HFFc6 (cell line): ENCODE measurements at places on chromosomes 5 and 9. TPM values are rescaled to one million over a fixed set of nuclear protein-coding genes. Genes with fewer than 3 reads are reported as not detected.
A peak's percentile ranks its signal among the peaks of the same experiment; 100 is the strongest.

GRCh38 chr5:180222056-180222455, 13.0 kb upstream of the RASGEF1C start:
- no peak for DNase-seq

DNA sequence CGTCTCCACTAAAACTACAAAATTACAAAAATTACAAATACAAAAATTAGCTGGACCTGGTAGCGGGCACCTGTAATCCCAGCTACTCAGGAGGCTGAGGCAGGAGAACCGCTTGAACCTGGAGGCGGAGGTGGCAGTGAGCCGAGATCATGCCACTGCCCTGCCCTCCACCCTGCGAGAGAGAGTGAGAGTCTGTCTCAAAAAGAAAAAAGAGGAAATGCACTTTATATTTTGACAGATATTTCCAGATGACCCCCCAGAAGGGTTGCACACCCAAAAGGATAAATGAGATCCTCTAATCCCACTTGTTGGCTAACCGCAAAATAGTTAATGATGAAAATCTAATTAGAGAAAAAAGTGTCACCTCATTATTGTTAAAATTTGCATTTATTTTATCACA, 2.2 kb downstream of the HSDL2 start:
- DNase-seq, result no peak

DNA sequence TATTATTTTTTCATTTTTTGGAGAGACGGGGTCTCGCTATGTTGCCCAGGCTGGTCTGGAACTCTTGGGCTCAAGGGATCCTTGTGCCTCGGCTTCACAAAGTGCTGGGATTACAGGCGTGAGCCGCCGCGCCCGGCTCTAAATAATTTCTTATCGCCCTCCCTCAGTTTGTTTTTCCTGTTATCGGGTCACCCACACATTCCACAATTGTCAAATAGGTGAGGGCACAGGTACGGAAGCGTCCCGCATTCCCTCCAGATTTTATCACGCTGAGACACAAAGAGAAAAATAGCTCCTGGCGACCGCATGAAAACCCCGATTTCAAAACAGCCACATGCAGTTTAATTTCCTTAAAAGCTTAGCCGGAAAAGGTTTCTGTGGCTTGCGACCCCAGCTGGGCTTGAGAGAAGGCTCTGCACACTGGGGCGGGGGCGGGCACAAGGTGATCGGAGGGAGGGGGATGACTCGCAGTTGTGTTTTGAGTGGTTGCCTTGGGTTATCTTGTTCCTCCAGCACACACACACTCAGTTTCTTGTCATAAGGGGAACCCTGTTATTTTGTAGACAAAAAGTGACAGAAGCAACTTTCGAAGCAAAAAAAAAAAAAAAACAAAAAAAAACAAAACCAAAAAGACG, 717 bp upstream of the IQGAP2 start:
- no peak for DNase-seq

GRCh38 chr9:116979456-116979855, 292.4 kb downstream of the TRIM32 start:
- no peak for DNase-seq

GRCh38 chr5:152135827-152136226, 211.2 kb upstream of the GLRA1 start:
- DNase-seq, result no peak

DNA sequence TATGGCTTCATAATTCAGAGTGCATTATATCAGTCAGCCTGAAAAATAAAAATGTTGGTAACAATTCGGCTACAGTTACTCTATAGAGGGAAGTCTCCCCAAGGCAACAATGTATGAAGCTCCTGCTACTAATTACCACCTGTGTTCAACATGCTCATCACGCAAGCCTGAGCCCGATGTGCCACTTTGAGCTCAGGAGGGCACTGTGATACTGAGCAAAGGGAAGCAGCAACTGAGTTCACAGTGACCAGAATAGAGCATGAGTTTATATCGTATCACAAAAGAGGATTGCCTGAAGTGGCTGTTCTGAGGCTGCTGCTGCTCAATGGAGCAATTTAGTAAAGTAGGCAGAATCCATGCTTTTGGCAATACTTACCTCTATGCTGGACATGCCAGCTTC, 202.0 kb upstream of the HAPLN1 start:
- no peak for DNase-seq

DNA sequence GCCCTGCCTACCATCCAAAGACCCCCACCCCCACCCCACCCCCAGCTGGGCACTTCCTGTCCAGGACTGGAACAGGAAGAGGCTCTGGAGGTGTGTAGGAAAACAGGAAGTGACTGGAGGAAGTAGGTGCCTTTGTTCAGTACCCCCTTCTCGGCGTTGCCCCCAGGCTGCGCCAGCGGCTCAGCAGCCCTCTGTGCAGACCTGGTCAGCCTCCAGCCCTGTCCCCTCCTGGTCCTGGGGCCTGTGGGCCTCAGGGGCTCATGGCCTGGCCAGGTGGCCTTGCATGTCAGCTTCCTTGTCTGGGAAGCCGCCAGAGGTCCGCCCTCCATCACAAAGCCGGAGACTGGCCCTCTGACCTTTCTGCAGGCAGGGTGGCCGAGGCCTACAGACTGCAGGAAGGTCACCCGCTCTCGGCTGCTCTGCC, 26.0 kb downstream of the FLT4 start:
- no peak for DNase-seq

DNA sequence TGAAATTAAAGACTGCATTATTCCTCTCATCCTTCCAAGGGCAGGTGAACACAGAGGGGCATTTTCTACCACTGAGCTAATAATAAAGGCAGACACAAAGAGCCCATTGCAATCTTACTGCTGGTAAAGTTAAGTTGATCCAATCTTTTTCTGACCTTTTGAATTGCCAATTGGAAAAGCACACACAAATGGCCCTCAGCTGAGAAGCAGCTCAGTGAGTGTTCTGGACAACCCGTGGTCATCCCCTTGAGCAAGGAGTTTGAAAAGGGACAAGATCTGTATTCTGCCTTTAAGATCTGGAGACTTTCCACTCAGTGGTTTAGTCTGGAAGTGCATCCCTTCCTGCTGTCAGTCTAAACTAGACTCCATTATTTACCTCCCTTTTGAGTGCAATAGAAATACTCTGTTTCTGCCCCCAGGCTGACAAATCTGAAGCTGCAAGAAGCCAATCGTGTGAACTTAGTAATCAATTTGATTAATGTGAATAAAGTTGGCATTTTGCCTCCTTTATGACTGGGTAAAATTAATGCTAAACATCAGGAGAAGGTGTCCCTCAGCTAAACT, 835.7 kb downstream of the MAT2B start:
- DNase-seq, result no peak

GRCh38 chr5:173633304-173633703, 16.9 kb upstream of the BOD1 start:
- DNase-seq, result no peak

DNA sequence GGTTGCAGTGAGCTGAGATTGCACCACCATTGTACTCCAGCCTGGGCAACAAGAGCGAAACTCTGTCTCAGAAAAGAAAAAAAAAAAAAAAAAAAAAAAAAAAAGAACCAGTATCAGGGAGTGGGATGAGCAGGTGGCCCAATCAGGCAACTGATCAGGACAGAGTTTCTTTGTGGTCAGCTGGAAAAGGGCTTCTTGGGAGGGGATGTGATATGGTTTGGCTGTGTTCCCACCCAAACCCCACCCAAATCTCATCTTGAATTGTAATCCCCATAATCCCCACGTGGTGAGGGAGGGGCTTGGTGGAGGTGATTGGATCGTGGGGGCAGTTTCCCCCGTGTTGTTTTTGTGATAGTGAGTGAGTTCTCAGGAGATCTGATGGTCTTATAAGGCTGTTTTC, 4.7 kb upstream of the GCNT1 start:
- no peak for DNase-seq

DNA sequence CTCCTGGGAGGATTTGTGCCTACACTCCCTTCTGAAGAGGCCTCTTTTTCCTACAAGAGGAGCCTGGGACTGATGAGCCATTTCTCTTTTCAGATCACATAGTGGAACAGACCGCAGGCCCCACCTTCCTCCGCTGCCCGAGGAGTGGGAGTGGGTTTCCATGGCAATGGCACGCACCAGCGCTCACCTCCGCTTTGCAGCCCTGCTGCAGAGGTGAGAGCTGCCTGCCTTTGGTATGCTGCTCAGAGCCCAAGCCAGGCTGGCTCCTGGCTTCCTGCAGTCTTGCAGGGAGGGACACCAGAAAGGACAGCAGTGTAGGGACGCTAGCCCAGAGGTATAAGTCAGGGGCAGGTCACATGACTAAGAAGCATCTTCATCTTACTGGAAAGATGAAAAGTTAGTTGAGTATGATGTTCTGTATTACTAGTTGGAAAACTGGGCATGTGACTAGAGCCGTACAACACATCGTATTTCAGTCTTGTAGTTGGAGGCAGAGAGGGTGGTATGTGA, 12.4 kb downstream of the PTTG1 start:
- no peak for DNase-seq

DNA sequence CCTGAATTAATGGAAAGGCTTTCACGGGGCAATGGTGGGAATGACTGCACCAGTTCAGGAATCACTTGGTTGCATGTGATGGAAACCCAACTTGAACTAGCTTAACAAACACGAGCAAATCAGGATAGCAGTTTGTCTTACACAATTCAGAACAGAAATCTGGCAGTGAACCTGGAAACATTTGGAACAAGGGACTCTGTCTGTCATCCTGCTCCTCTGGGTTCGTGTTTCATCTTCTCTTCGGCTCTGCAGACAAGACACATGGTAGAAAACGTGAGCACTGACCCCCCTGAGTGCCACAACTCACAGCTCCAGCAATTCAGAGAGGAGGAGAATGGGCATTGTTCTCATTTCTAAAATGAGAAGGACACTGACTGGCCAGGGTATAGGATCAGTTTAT, 218.1 kb upstream of the NREP start:
- no peak for DNase-seq

DNA sequence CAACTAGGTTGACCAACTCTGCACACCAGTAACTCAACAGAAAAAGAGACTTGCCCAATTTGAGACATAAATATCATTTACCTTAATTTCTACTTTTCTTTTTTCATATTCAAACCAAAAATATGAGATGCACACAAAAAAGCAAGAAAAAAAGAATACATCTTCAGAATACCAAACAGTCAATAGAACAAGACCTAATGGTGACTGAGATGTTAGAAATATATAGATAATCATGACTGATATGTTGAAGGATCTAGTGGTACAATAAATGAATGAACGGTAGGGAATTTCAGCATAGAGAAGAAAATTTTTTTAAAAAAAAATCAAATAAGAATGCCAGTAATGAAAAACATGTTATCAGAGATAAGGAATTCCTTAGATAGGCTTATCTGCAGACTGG, 29.1 kb upstream of the ATG10 start:
- DNase-seq, result no peak

DNA sequence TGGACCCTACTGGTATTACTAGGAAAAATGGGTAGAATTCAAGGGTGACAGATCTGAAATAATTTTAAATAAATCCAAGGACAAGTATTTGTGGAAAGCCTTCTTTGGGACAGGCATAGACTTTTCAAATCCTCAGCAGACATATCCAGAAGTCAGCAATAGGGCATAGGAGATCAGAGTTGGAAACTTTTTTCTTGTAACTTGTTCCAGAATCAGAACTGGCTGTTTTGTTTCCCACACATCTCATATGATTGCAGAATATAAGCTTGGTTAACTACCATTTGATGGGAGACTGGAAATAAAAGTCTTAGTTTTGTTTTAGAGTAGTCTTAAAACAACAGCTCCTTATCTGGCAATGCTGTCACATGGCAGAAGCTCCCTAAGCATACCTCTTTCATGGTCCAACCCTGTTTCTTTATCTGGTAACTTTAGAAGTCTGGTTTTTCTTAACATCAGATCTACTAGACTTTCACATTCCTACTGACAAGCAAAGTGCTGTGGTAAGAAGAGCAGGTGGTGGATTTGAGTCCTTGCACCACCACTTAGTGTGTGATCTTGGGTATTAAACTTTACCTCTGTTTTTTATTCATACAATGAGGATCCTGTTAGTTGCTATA, 25.1 kb downstream of the XRCC4 start:
- DNase-seq, result no peak

GRCh38 chr5:153952893-153953292, 85.8 kb downstream of the FAM114A2 start:
- DNase-seq, result peak; percentile 48

DNA sequence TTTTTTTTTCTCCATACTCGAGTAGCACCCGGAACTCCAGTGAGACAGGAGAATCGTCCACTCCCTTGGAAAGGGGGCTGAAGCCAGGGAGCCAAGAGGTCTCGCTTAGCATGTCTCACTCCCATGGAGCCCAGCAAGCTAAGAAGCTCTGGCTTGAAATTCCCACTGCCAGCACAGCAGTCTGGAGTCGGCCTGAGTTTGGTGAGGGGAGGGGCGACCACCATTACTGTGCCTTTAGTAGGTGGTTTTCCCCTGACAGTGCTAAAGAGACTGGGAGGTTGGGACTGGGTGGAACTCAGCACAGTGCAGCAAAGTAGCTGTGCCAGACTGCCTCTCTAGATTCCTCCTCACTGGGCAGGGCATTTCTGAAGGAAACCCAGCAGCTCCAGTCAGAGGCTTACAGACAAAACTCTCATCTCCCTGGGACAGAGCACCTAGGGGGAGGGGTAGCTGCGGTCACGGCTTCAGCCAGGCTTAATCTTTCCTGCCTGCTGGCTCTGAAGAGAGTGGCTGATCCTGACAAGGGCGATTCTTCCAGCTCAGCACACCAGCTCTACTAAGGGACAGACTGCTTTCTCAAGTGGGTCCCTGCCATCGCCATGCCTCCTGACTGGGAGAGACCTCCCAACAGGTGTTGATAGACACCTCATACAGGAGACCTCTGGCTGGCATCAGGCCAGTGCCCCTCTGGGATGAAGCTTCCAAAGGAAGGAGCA, 414.5 kb upstream of the ZNF608 start:
- no peak for DNase-seq

- DNase-seq, result no peak
Measured at GRCh38 chr5:159855476-159856191, 60.6 kb upstream of the ADRA1B start.

- no peak for DNase-seq
Measured at GRCh38 chr9:109086221-109086620, 33.5 kb downstream of the TMEM245 start.

DNA sequence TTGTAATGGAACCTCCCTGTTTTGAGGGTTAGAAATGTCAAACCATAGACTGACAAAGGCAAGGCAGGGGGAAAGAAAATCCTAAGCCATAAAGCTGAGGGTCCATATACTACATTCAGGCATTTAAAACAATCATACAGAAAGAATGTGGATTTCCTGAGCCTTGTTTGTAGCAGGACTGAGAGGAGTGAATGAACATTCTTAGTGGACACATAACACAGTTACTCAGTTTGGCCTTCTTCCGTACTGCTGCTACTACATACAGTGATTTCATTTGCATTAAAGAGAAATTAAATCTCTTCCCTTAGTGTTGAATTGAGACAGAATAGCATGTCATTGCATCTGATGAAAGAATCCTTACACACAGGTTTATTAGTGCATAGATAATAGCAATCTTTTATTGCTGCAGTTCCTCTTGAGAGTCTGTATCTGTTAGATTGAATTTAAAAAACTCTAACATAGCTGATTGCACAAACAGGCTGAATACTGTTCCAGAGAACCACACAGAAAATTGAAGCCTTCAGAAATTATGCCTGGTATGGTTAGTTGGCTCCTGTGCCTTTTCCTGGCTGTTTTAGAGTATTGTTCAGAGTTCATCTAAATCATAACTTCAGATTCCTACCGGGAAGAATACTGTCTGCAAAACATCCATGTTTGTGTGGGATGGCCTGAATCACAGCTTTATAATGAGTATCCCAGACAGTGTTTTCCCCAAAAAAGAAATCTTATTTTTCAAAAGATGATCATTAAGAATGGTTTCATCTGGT, 2.0 kb upstream of the MTX3 start:
- no peak for DNase-seq

LRRC19 gene
- not detected in 3 replicates for total RNA-seq

AJM1 gene
- total RNA-seq, result 5.2 to 8.0 TPM (median 7.6 TPM) in 3 replicates

PCDHB14 gene
- total RNA-seq, result 2.6 to 3.3 TPM (median 3.1 TPM) in 3 replicates

CORO2A gene
- total RNA-seq, result 0.84 to 2.5 TPM (median 2.0 TPM) in 3 replicates

LCN15 gene
- total RNA-seq, result not detected in 2 replicates

UBE2R2 gene
- total RNA-seq, result 42.7 to 48.0 TPM (median 42.7 TPM) in 3 replicates

ABLIM3 gene
- total RNA-seq, result 29.3 to 48.3 TPM (median 32.4 TPM) in 3 replicates
